ENCODE measurements at places on chromosomes 1 and 21.

DNA sequence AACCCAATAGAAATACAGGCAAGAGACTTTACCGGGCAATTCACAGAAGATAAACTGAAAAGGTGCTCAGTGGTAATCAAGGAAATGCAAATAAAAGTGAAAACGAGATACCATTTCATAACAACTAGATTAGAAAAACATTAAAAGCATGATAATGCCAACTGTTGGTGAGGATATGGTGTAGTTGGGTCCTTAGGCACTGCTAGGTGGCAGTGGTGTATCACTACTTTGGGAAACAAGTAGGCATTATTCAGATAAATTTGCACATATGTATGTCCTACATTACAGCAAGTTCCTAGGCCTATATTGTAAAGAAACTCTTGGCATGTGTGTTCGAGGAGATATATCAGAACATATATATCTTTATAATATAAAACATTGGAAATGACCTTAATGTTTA lies 31.0 kb downstream of the AZIN2 start:
- DNase-seq, result no peak

- no peak for DNase-seq
These were observed 73.4 kb downstream of the GALNT2 start for GRCh38 chr1:230140221-230141020.

- no peak for DNase-seq
These were observed 12.6 kb upstream of the DENND1B start for GRCh38 chr1:197787623-197788536.

DNA sequence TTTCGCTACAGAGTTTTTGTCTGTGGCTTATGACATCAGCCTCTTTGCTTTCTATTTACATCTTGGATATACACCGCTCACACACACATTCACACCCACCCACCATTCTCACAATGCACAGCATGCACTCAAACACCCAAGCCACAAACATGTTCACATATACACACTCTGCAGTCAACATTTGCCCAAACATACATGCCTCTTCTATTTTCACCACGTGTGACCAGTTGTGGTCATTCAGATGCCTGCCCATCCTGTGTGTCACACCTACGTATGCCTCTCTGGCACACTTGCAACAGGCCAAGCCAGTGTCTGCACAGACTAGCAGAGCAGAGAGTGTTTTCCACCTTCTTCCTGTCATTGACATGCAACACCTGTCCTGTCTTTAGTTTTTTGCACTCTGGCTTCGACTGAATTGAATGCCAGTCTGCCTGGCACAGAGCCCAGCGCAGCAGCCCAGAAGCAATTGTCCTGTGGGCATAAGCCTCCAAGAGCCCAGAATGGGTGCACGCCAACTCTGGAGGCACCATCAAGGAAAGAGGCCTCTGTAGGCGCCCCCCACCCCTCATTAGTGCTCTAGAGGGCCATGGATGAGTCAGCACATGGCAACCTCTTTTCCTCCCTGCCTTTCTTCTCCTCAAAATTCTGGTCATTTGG lies 37.7 kb upstream of the LRRN2 start:
- no peak for DNase-seq

DNA sequence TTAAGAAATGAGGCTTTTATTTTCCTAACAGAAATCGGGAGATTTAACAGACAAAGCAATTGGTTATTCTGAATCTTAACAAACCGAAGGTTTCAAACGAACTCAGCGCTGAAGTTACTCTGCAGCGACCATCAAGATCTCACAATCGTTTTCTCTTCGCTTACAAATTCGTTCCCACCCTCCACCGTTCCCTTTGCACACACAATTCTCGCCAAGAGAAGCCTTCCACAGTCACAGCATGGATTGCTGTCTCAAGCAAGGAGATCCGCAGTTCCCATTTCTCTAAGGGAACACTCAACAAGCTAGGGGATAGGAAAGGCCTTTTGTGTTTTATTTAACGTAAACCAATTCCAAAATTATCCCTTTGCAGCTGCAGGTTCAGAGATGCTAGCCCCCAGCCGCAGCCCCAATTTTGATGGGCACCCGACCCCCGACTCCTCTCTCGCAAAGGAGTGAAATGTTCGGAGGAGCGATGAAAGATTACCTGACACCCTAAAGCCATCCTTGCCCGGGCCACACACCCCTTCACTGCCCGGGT lies 755 bp downstream of the FBXO42 start:
- no peak for DNase-seq

DNA sequence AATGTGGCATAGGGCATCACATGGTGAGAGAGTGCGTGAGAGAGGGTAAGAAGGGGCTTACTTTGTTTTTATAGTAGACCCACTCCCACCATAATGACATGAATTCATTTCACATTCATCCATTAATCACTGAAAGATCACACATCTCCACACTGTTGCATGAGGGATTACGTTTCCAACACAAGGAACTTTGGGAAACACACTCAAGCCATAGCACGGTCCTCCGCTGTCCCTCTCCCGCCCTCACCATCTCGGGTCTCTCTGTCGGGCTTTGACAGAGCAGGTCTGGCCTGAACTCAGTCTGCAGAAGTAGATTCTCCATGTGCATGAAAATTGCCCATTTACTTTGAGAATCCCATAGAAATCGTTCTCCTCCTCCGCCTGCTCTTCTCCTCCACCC lies 312.2 kb downstream of the MATN1 start:
- DNase-seq, result no peak

DNA sequence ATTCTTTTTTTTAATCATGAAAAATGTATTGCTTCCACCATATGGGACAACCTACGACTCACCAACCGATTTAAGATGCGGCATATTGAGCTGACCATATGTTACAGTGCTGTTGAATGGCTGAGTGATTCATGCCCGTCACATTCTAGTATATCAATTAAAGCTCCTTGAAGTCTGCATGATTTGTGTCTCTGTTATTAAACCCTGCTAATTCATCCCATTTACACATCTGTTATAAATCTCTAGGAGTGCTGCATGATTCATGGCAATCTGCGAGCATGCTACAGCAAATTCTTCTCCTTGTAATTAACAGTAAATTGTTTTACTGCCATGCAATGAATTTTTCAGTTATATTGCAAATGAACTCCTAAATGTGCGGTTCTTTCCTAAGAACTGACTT lies 239.8 kb downstream of the USH2A start:
- no peak for DNase-seq

GRCh38 chr1:37290718-37291117 lies 183.7 kb upstream of the ZC3H12A start:
- DNase-seq, result no peak

GRCh38 chr1:176539018-176539417 lies 76.0 kb downstream of the PAPPA2 start:
- DNase-seq, result no peak

DNA sequence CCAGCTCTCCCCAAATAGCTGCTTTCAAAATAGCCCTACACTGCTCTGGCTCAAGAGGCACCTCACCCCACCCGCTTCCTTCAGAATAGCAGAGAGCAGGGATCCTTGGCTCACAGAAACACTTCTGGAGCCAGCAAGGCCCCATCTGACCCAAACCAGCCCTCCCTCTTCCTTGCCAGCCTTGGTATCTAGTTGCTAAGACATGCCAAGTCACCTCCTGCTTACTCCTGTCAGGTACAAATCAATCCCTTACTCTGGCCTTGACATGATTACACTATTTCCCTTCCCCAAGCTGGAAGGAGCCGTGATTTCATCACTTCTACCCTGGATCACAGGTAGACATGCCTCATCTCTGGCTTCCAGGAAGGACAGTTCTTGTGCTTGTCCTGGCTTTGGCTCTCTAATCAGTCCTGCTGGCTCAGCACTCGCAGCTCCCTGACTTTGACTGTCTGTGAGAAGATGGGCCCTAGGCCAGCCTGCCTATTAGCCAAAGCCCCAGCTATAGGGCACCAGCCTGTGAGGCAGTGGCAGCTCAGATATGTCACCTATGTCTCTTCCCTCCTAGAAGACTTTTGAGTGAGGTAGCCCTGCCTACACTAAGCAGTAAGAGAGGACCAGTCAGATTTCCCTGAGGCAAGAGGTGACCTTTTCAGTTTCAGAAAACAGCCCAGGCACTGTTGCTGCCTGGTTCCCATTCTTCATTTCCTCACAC lies 8.9 kb upstream of the MUTYH start:
- no peak for DNase-seq

GRCh38 chr21:41418956-41419680 lies 6.9 kb upstream of the MX1 start:
- DNase-seq, result no peak

- no peak for DNase-seq
These were observed 37.5 kb upstream of the GRIK3 start for GRCh38 chr1:37071829-37072228.

GRCh38 chr1:201632364-201632952 lies 93.5 kb downstream of the NAV1 start:
- no peak for DNase-seq

DNA sequence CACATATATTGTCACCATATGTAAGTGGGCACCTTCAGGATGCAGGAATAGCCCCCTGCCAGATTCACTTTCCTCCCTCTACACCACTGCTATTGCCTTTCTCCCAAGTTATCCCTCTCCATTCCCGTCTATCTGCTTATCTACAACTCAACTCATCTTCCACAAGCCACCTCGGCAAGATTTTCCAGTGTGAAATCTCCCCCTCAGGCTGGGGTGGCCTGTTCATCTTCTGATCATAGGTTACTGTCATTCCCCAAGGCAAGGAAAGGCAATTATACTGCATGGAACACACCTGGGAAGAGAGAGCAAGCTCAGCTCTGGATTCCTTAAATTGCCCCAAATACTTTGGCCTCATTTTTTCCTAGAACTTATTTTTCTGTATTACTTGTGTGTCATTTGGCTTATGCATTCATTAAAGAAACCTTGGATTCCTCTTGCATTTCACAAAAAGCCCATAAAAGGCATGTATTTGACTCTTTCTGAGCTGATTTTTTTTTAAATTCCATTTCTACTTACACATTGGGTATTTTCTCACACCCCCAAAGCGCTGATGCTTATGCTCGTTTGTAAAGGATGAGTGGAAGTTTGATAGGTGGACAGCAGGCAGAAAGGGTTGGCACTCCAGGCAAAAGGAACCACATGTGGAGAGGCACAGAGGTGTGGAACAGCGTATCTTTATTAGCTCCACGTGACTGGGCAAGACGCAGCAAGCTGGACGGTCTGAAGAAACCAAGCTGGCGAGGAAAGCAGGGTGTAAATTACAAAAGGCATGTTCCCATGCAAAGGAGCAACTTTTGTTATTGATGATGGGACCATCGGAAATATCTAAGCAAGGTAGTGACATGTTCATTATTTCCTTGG lies 169.7 kb upstream of the RAB4A start:
- DNase-seq, result no peak

All from iPS DF 6.9 (cell line).